T47D (cell line): ENCODE measurements at places on chromosomes 5 and 9.
A peak's percentile ranks its signal among the peaks of the same experiment; 100 is the strongest.

- no peak for DNase-seq
These were observed 103.8 kb upstream of the SLC1A3 start for GRCh38 chr5:36502608-36503007.

DNA sequence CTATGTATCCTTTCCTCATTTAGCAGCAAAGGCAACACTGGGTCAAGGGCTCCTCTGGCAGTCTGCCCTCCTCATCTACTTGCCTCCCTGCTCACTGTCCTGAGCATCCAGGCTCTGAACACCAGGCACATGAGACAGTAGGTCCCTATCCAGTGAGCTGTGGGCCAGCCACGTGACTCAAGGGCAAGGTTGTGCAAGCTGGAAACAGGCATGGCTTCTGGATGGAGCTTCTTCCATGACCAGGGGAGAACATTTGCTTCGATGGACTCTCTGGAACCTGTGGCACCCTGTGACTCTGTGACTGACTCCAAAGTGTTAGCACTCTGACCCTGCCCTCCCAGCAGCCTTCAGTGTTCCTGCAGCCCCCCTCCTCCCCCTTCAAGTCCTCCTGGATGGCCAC lies 31.2 kb downstream of the ENHO start:
- no peak for DNase-seq

DNA sequence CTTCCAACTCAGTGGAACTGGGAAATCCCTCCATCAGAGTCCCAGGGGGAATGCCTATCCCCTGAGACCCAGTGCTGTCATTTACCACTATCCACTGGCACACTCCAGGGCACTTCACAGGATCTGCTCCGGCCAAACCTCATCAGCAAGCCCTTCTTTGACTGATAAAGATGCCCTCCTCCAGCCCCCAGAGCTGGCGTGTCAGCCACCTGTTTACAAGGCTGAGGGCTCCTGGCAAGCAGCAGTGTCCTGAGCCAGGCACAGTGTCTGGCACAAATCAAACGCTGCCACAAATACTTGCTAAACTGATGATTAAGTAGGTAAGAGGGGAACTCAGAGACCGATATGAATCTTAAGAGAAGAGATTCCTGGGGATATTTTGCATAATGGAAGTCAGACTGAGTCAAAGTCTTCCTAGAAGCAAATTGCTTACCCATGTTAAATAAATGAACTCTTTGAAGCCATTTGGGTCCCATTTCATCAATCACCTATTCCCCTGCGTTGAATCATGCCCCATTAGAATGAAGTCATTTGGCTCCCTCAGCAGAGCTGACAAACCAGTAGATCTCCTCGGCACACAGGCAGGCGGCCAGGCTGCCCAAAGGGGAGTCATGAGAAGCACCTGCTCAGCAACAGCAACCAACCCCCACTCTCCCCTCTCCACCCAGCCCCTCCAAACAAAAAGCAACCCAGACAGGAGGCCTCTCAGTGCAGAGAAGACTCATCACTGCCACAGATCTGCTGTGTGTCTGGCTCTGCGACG lies 97.4 kb downstream of the CDK5RAP2 start:
- DNase-seq = no peak

- no peak for DNase-seq
These were observed 194.8 kb downstream of the HSPA4 start for GRCh38 chr5:133246376-133247150.

DNA sequence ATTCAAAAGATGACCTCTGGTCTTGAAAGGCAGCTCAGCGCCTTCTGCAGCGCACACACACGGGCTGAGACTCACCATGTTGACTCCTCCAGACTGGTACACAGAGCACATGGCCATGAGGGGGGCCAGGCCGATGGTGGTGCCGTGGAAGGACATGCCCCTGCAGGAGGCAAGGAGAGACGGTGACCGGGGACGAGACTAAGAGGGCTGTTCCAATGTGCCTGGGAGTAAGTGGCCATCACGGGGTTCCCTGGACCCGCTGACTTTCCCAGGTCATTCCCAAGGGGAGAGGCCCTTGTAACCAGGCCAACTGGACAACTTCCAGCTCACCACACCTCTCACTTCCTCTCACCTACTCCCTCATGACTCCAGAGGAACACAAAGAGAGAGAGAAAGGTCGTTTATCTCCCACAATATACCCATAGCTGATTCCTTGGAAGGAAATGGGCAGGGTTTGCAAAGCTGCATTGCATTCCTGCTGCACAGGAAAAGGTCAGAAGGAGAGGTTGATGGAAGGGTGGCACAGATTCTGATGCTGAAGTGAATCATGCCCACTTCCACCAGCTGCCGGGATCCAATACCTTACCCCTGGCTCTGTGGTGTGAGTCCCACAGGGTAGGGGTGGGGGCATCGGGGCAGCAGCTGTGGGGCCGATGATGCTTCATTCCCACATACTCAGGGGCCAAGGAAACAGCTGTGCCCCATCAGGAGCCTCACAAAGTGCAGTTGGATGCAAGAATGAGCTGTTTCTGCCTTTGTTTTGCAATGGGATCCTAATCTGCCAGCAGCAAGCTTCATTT lies 47.2 kb downstream of the NIPAL4 start:
- DNase-seq = no peak

GRCh38 chr5:2143646-2144353 lies 261.1 kb upstream of the IRX4 start:
- no peak for DNase-seq

- no peak for DNase-seq
These were observed 25.4 kb upstream of the AGXT2 start for GRCh38 chr5:35073160-35073559.

- DNase-seq = no peak
These were observed 2031.7 kb downstream of the EFNA5 start for GRCh38 chr5:105639068-105639467.

DNA sequence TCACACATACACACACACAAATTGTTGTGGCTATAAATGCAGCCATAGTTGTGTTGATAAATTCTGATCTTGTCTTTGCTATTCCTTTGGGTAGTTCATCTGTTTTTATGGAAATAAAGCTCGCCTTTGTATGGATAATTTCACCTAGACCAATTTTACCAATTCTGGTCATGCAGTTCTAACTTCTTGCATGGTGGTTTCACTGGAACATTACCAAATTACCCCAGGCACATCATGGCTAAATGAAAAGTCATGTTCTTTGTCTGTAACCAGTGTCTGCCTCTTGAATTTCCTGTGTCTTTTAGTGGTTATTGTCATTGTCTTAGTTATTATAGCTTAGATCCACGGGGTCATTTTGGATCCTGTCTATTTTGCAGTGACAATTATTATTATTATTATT lies 50.3 kb upstream of the TMC1 start:
- DNase-seq = no peak

- no peak for DNase-seq
These were observed 399.0 kb downstream of the IRX1 start for GRCh38 chr5:3994628-3995027.

DNA sequence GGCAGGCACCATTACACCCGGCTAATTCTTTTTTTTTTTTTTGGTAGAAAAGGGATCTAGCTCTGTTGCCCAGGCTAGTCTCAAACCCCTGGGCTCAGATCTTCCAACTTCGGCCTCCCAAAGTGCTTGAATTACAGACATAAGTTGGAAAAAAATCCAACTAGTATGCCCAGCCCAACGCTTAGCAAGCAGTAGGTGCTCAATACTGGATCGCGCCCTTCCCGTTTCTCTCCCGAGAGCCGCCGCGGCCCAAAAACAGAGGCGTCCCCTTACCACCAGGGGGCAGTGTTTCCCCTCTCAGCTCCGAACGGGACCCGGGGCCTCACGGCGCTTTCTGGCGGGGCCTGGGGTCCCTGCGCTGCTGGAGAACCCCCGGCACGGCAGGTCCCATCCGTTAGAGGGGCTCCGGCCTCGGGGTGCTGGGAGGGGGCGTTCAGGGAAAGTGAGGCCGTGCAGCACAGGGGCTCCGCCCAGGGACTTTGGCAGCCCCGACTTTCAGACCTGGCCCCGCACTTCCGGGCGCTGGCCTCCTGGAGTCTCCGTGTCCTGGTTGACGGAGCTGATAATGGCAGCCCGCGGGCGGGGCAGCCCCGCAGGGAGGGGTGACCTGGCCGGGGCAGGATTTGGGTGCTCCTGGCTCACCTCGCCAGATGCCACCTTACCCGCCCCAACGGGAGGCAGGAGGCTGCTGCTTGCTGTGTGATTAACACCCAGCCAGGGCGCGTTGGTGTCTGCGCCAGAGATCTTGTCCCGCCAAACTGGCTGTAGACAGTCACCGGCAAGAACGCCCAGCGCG lies 15.2 kb downstream of the PTGES start:
- DNase-seq = peak; percentile 90

GRCh38 chr5:73170522-73170921 lies 2.5 kb upstream of the TMEM174 start:
- peak; percentile 32 for DNase-seq

DNA sequence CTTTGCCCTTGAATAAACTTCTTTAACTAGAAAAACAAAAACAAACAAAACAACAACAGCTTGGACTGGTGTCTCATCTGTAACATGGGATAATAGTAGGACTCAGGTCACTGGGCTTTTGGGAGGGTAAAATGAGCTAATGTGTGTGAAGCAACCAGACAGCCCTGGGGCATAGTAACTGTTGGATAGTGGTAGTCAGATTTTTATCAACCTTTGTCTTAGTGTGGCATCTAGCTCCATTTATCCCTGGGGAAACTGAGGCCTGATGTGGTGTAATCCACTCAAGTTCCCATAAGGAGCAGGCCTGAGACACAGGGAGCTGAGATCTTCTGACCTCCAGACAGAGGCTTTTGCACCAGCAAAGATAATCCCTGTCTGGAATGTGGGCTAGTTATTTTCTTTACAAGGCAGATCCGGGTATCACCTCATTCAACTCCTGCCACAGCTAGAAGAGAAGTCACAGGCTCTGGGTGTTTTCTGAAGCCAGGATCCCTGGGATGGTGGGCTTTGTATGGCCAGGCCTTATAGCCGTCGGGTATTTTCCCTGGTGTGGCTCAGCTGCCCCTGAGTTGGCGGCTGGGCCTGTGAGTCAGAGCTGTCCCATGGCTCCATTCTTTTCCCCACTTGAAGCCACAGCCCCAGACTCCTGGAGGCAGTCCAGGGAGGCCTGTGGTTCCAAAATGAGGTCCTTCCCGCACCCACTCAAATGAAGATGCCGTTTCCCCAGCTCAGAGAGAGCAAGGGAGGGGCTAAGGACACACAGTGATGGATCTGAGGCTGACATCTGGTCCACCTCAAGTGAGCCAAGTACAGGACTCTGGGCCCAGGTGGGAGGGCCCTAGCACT lies 26.1 kb upstream of the CSF1R start:
- no peak for DNase-seq

DNA sequence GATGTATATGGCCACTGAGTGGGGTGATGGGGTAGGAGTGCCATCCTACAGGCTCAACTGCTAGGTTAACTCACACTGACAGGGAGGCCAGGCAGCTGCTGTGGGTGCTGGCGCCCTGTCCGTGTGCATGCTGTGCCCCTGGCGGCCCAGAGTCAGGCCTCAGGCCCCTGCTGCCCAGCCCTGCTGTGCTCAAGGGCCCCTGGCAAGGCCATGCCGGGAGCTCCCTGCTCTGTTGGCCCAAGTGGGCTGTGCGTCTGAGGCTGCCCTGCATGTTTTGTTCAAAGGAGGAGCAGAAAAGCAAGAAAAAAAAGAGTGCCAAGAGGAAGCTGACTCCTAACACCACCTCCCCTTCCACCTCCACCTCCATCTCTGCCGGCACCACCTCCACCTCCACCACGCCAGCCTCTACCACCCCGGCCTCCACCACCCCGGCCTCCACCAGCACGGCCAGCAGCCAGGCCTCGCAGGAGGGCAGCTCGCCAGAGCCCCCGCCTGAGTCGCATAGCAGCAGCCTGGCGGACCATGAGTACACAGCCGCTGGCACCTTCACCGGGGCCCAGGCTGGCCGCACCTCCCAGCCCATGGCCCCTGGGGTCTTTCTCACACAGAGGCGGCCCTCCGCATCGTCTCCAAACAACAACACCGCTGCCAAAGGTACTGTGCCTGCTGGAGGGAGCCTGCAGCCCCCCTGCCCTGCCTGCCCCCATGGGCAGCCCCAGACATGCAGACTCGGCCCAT lies 100.1 kb downstream of the PHF2 start:
- no peak for DNase-seq

- DNase-seq = no peak
These were observed 118.7 kb upstream of the CD180 start for GRCh38 chr5:67315082-67315989.
